Activated T-helper 2 cell treated with anti-CD3 and anti-CD28 coated beads, Interferon-gamma antibody, Interleukin-2, Interleukin-4, amounts not matched to agents 10 μg/mL and 5 μg/mL and 100 μg/mL, durations not matched to agents 14 hours and 24 hours and 36 hours (primary cell): ENCODE measurements at places on chromosomes 16 and 17. TPM values are rescaled to one million over a fixed set of nuclear protein-coding genes. Genes with fewer than 3 reads are reported as not detected.
A peak's percentile ranks its signal among the peaks of the same experiment; 100 is the strongest.

- DNase-seq, result no peak
- H3K4me1 ChIP-seq, result peaks cover 5% of the 10 kb centered on the region
- peaks cover 38% of the 10 kb centered on the region for H3K27me3 ChIP-seq
- H3K4me3 ChIP-seq, result no peak overlapping the region
Measured at GRCh38 chr17:48681609-48682008, 40.7 kb downstream of the PRAC1 start.

HGS gene
- total RNA-seq, result 130 and 134 TPM in 2 replicates

- no peaks in the 10 kb centered on the region for H3K27me3 ChIP-seq
- peaks cover 24% of the 10 kb centered on the region for H3K36me3 ChIP-seq
- no peak overlapping the region for H3K27ac ChIP-seq
- H3K4me3 ChIP-seq, result no peak overlapping the region
Measured at GRCh38 chr16:23833504-23833903, 2.3 kb upstream of the PRKCB start.

DNA sequence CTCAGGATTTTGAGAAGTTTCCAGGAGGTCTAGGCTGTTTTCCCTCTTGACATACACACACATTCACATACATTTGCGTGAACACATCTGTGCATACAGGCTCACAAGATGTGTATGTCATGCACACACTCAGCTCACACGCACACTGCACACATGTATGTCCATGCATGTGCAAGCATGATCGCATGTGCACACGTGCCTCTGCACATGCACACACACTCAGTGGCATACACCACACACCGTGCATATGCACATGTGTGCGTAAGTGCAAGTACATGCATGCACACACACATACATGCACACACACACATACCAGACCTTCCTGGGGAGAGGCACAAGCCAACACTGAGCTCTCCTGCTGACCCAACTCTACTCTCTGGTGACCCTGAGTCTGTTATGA lies 171.4 kb downstream of the RBFOX3 start:
- no peak overlapping the region for H3K4me3 ChIP-seq
- no peak for DNase-seq
- no peaks in the 10 kb centered on the region for H3K36me3 ChIP-seq
- H3K27me3 ChIP-seq, result no peaks in the 10 kb centered on the region
- H3K4me1 ChIP-seq, result no peaks in the 10 kb centered on the region

GRCh38 chr17:6643451-6644125 lies 2.7 kb downstream of the TXNDC17 start:
- peaks cover 60% of the 10 kb centered on the region for H3K4me1 ChIP-seq
- no peak for DNase-seq
- no peak overlapping the region for H3K27ac ChIP-seq
- no peaks in the 10 kb centered on the region for H3K27me3 ChIP-seq

GRCh38 chr17:18084256-18084655 lies 3.5 kb upstream of the DRG2 start:
- H3K27me3 ChIP-seq, result peaks cover under 1% of the 10 kb centered on the region
- H3K4me3 ChIP-seq, result no peak overlapping the region
- peaks cover 8% of the 10 kb centered on the region for H3K36me3 ChIP-seq
- no peak for DNase-seq
- H3K27ac ChIP-seq, result no peak overlapping the region

- H3K27ac ChIP-seq, result no peak within 1 kb of the TSS
- H3K27me3 ChIP-seq, result peaks cover 22% of the 10 kb centered on the region
- H3K36me3 ChIP-seq, result no peaks in the 10 kb centered on the region
- H3K4me1 ChIP-seq, result peaks cover 2% of the 10 kb centered on the region
- DNase-seq, result peak; percentile 44
Measured at GRCh38 chr17:75587675-75588595, at the start of gene MYO15B. Gene MYO15B (plus strand): TSS chr17:75587800. CDS start chr17:75588058, 258 bp downstream.

GRCh38 chr17:78818932-78819331 lies 21.7 kb downstream of the USP36 start:
- peak overlapping the region; percentile 94 for H3K27ac ChIP-seq
- H3K27me3 ChIP-seq, result no peaks in the 10 kb centered on the region
- H3K4me1 ChIP-seq, result peaks cover 54% of the 10 kb centered on the region
- H3K4me3 ChIP-seq, result peak overlapping the region; percentile 68
- DNase-seq, result peak; percentile 65

GRCh38 chr16:85172455-85173145 lies 60.3 kb upstream of the CIBAR2 start:
- no peak overlapping the region for H3K27ac ChIP-seq
- no peak for DNase-seq
- no peaks in the 10 kb centered on the region for H3K4me1 ChIP-seq
- H3K36me3 ChIP-seq, result no peaks in the 10 kb centered on the region

DNA sequence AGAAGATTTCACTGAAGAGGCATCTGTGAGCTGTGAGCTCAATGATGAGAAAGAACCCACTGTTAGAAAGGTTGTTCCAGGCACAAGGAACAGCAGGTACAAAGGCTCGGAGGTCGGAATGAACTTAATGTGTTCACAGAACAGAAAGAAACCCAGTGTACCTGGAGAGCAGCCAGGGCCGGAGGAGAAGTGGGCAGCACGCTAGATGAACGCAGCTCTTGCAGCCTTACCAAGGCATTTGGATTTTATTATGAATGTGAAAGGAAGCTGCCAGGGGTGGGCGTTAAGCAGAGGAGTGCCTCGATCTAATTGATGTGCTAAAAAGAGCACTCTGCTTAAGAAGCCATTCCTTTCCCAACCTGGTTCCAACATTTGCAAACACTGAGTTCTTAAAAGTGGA lies 19.0 kb downstream of the EEF2K start:
- DNase-seq, result no peak
- H3K36me3 ChIP-seq, result peaks cover 42% of the 10 kb centered on the region
- H3K4me3 ChIP-seq, result no peak overlapping the region
- no peaks in the 10 kb centered on the region for H3K27me3 ChIP-seq
- no peak overlapping the region for H3K27ac ChIP-seq

GRCh38 chr17:80785477-80786178 lies 206.0 kb upstream of the CHMP6 start:
- no peak for DNase-seq
- peak overlapping the region; percentile 89 for H3K27ac ChIP-seq
- H3K27me3 ChIP-seq, result no peaks in the 10 kb centered on the region
- H3K4me3 ChIP-seq, result peak overlapping the region; percentile 37
- peaks cover 40% of the 10 kb centered on the region for H3K36me3 ChIP-seq
- peaks cover 81% of the 10 kb centered on the region for H3K4me1 ChIP-seq

AATK gene
- total RNA-seq, result 0.48 and 0.89 TPM in 2 replicates

UBE2Z gene
- total RNA-seq, result 81.3 and 85.2 TPM in 2 replicates

GRCh38 chr17:3512505-3513171 lies 36.8 kb downstream of the ASPA start:
- no peak for DNase-seq
- no peak overlapping the region for H3K27ac ChIP-seq
- no peaks in the 10 kb centered on the region for H3K27me3 ChIP-seq
- H3K4me3 ChIP-seq, result no peak overlapping the region
- H3K4me1 ChIP-seq, result no peaks in the 10 kb centered on the region
- H3K36me3 ChIP-seq, result no peaks in the 10 kb centered on the region

GRCh38 chr17:80346498-80347275 lies 68.3 kb upstream of the ENDOV start:
- H3K27ac ChIP-seq, result no peak overlapping the region
- DNase-seq, result no peak
- no peak overlapping the region for H3K4me3 ChIP-seq
- H3K27me3 ChIP-seq, result no peaks in the 10 kb centered on the region

GRN gene
- total RNA-seq, result 37.8 and 41.4 TPM in 2 replicates

GRCh38 chr16:2992383-2993081 lies 12.3 kb upstream of the PKMYT1 start:
- peaks cover 2% of the 10 kb centered on the region for H3K27me3 ChIP-seq
- H3K36me3 ChIP-seq, result no peaks in the 10 kb centered on the region
- no peaks in the 10 kb centered on the region for H3K4me1 ChIP-seq
- H3K27ac ChIP-seq, result no peak overlapping the region

DNA sequence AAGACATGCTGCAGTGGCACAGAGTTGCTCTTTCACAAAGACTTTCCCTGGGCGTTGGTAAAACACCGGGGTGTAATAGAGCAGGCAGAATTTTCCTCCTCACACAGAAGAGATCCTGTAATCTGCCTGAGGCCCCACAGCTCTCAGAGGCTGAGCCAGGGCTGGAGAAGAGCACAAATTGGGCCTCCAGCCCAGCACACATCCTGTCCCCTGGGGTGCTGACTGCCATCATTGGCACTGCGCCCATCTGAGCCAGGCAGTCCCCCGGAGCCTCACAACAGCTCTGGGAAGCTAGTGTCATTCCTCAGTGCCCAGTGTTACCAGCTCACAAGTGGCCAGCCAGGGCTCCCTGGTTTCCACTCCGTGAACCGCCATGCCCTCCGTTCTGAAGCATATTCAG lies 119.4 kb downstream of the SOCS1 start:
- peaks cover 49% of the 10 kb centered on the region for H3K36me3 ChIP-seq
- no peak for DNase-seq
- no peak overlapping the region for H3K4me3 ChIP-seq
- no peak overlapping the region for H3K27ac ChIP-seq

TBX4 gene
- total RNA-seq, result not detected in 2 replicates

DNA sequence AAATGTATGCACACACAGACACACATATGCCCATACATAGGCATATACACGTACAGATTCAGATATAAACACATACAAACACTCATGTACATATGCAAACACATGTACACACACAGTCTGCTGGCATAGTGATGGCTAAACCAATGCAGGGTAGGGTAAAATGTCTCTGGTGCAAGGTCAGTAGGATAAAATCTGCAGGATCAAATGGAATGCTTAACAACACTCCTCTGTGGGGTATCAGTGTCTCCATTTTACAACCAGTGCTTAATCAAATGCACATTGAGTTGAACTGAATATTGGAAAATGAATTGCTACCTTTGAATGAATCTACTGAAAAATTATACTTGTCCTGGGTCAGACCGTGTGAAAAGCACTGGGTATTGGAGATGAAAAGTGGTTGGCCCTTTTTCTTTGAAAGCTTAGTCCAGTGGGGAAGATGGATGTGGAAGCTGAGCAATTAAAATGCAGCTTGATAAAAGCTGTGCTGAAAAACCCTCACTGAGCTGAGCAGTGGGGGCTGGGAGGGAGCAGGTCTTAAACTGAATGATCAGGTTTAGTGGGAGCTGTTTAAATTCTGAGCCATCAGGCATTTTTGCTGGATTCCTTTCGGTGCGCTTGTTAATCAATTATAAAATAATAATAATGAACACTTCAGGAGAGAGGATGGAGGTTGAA lies 314.7 kb downstream of the HAPSTR1 start:
- H3K27me3 ChIP-seq, result no peaks in the 10 kb centered on the region
- no peak overlapping the region for H3K27ac ChIP-seq
- DNase-seq, result no peak
- no peaks in the 10 kb centered on the region for H3K36me3 ChIP-seq
- no peaks in the 10 kb centered on the region for H3K4me1 ChIP-seq
- H3K4me3 ChIP-seq, result no peak overlapping the region

CEP112 gene
- 0.66 and 1.1 TPM in 2 replicates for total RNA-seq

OR3A3 gene
- total RNA-seq, result not detected in 2 replicates

DNA sequence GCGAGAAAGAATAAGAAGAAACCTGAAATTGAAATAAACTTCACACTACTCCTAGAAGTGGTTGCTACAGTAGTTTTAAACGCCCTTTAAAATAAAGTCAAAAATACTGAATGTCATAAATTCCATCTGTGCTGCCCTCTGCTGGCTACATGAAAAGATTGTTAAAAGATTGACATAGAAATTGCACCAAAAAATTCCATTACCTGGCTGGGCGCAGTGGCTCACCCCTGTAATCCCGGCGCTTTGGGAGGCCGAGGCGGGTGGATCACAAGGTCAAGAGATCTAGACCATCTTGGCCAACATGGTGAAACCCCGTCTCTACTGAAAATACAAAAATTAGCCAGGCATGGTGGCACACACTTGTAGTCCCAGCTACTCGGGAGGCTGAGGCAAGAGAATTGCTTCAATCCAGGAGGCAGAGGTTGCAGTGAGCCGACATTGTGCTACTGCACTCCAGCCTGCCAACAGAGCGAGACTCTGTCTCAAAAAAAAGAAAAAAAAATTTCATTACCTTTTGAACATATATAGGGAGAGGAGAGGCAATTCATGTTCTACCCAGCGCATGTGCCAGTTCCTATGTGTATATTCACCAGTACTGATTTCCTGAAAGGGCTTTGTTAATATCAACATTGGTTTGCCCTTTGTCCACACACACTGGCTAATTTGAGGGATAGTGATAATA lies 36.5 kb downstream of the CYTH1 start:
- H3K36me3 ChIP-seq, result peaks cover 26% of the 10 kb centered on the region
- peak overlapping the region; percentile 55 for H3K27ac ChIP-seq
- no peaks in the 10 kb centered on the region for H3K27me3 ChIP-seq
- no peak for DNase-seq
- H3K4me1 ChIP-seq, result peaks cover 74% of the 10 kb centered on the region

DNA sequence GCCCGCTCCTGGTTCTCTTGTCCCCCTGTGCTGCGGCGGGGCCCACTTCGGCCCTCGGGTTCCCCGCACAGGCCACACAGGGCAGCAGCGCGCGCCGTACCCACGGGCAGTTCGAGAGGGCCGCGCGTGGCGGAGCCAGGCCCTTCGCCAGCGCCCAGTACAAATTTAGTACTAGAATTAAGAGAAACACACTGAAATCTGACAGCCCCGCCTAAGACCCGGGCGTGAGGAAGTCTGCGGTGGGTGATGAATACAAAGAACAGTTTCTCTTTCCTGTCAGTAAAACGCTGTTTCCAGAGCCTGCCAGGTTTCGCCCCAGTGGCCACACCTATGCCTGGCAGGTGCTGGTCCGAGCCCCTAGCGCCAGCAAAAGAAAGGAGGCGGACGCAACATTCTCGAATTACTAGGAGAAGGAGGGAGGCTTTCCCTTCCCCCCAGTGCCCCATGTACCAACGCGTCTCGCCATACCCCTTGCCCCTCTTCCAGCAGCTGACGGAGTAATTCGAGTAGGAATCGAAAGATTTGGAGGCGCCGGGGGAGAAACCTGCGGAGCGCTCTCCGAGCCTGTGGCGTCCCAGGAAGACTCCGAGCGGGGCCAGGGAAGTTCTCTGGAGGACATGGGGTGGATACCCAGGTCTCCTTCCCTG lies 591 bp upstream of the SLFN5 start:
- peaks cover 37% of the 10 kb centered on the region for H3K36me3 ChIP-seq
- H3K4me3 ChIP-seq, result peak overlapping the region; percentile 96
- peaks cover 64% of the 10 kb centered on the region for H3K4me1 ChIP-seq
- peak overlapping the region; percentile 96 for H3K27ac ChIP-seq
- H3K27me3 ChIP-seq, result no peaks in the 10 kb centered on the region

GRCh38 chr16:87383505-87384161 lies at the start of gene FBXO31:
Gene FBXO31 (minus strand): TSS chr16:87383776. CDS start chr16:87383744, 32 bp downstream.
- peak within 1 kb of the TSS; percentile 95 for H3K27ac ChIP-seq
- no peaks in the 10 kb centered on the region for H3K27me3 ChIP-seq
- peaks cover 14% of the 10 kb centered on the region for H3K36me3 ChIP-seq

GRCh38 chr16:3007957-3008689 lies 4.6 kb upstream of the CLDN9 start:
- no peak for DNase-seq
- no peak overlapping the region for H3K27ac ChIP-seq
- peaks cover 26% of the 10 kb centered on the region for H3K4me1 ChIP-seq
- no peaks in the 10 kb centered on the region for H3K36me3 ChIP-seq
- peaks cover 6% of the 10 kb centered on the region for H3K27me3 ChIP-seq

HSD3B7 gene
- 2.9 and 3.3 TPM in 2 replicates for total RNA-seq

GRCh38 chr16:67265834-67266233 lies 13.5 kb upstream of the PLEKHG4 start:
- H3K4me1 ChIP-seq, result no peaks in the 10 kb centered on the region
- no peak for DNase-seq
- H3K4me3 ChIP-seq, result no peak overlapping the region
- no peaks in the 10 kb centered on the region for H3K27me3 ChIP-seq
- no peak overlapping the region for H3K27ac ChIP-seq

GRCh38 chr16:1036726-1037393 lies 35.7 kb upstream of the SSTR5 start:
- no peaks in the 10 kb centered on the region for H3K4me1 ChIP-seq
- H3K4me3 ChIP-seq, result no peak overlapping the region
- DNase-seq, result no peak
- H3K27me3 ChIP-seq, result no peaks in the 10 kb centered on the region
